ENCODE measurements at places on chromosomes 5 and 9. TPM values are rescaled to one million over a fixed set of nuclear protein-coding genes. Genes with fewer than 3 reads are reported as not detected.

Gene NUTM2F
- not detected for total RNA-seq

Gene ABCA2
- 9.2 TPM for total RNA-seq

DNA sequence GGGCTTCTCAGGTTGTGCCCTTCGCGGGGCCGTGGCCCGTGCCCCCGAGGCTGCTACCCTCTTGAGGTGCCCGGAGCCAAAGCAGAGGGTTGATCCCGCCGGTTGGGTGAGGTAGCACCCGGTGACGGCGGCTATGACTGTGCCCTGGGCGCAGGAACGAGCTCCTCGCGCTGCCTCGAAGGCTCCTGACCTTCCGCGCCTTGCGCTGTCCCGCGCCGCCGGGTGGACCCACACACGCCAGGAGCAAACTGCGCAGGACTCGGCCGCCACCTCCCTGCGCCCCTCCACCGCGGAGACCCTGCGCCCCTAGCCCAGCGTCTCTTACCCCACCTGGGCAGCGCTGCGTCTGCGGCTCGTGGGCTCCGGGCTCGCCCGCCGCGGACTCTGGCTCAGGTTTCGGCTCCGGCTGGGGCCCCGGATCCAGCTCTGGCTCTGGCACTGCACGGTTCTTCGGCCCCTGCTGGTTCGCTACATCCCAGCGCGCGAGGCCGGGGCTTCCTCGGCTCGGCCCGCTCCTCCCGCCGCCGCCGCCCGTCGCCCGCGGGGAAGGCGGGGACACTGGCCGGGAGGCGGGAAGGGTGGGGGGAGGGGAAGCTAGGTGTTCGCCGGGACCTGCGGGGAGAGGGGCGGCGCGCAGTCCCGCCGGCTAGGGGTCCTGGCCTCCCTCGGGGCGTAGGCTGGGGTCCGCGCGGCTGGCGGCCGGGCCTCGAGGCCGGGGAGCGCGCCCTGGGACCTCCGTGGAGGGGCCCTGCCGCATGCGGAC is 5.4 kb upstream of the PITX1 start:
- no peak for DNase-seq

DNA sequence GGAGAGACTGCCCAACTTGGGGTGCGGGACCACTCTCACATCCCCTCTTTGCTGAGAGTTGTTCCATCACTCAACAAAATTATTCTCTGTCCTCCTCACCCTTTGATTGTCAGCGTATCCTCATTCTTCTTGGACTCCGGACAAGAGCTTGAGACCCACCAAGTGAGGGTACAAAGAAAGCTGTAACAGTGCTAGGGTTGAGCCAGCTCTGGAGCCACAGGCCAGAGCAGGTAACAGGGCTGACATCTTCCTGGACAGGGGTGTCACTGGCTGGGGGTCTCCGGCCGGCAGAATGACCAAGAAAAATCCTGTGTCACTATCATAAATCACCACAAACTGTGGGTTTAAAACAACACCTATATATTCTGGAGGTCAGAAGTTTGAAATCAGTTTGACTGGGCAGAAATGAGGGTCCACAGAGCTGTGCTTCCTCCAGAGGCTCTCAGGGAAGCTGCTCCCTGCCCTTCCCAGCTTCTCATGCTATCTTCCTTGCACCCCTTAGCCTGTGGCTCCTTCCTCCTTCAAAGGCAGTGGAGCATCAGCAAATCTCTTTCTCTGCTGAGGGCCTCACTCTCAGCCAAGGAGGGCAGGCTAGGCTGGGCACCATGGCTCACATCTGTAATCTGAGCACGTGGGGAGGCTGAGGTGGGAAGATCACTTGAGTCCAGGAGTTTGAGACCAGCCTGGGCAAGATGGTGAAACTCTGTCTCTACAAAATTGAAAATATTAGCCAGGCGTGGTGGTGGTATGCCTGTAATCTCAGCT is 4.1 kb upstream of the BBLN start:
- DNase-seq = no peak

- no peak for DNase-seq
Observed at GRCh38 chr5:91318724-91319123, 64.4 kb downstream of the ARRDC3 start.

- DNase-seq = no peak
Observed at GRCh38 chr5:80231243-80231642, 24.6 kb downstream of the SERINC5 start.

DNA sequence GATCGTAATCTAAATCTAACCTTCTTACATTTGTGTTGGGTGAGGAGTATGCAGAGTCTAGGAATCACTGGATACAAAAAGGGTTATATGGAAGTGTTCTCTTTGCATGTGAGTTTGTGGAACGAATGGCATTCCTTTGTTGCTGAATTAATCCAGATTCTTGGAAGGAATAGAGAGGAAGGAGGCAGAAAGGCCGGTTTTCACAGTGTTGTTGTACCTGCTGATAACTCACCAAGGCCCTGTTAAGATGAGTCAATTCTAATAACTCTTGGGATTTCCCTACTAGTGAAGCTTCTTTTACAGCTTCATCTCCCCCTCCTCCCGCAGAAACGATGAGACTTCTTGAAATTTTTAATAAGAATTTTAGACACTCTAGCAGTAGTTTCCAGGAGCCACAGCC is 84.0 kb downstream of the ZSWIM6 start:
- no peak for DNase-seq

DNA sequence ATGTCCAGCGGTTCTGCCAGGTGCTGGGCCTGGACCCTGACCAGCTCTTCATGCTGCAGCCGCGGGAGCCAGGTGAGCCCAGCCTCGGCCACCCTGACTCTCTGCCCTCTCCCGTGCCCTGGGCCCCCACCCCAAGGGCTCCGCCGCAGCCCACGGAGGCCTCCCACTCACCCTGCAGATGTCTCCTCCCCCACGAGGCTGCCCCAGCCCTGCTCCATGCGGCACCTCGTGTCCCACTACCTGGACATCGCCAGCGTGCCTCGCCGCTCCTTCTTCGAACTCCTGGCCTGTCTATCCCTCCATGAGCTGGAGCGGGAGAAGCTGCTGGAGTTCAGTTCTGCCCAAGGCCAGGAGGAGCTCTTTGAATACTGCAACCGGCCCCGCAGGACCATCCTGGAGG is 7.4 kb downstream of the RNF208 start:
- no peak for DNase-seq

DNA sequence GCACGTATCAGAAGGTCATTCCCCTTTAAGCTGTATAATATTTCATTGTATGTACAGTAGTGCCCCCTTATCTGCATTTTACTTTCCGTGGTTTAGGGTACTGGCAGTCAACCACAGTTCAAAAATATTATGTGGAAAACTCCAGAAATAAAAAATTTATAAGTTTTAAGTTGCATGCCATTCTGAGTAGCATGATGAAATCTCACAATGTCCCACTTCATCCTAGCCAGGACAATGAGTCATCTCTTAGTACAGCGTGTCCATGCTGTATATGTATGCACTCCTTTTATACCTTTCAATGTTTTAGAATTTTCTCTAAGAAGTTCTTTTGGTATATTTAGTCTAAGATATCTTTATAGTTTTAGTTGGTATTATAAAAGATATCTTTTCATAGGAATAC is 115.0 kb upstream of the HAND1 start:
- no peak for DNase-seq

GRCh38 chr5:154118893-154119336 is 71.6 kb upstream of the GALNT10 start:
- no peak for DNase-seq

DNA sequence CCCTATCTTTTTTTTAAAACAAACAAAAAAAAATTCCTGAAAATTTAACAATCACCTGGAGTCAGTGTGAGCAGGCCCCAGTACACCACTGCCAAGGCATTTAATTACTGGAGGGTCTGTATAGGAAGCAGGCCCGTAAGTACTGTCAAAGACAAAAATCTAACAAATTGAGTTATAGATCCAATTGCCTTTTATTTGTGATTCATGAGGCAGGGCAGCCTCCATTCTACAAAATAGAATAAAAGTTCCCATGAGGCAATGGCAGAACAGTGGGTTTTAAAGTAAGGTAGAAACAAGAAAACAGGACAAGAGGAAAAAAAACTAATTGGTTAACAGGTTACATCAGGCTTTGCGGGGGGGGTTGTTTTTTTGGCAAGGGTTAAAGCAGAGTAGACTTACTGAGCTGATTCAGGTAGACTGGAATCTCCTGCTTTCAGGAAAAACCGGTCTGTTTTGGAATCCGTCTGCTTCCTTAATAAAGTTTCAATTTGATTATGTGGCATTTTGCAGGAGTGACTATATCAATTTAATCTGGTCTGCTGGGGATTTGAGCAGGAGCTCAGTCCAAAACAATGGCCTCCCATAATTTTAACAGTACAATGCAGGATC is 48.9 kb downstream of the AUH start:
- DNase-seq = no peak

GRCh38 chr5:148996270-148996669 is 66.6 kb downstream of the SH3TC2 start:
- DNase-seq = no peak

- no peak for DNase-seq
Observed at GRCh38 chr5:159249158-159249557, 13.9 kb upstream of the UBLCP1 start.

DNA sequence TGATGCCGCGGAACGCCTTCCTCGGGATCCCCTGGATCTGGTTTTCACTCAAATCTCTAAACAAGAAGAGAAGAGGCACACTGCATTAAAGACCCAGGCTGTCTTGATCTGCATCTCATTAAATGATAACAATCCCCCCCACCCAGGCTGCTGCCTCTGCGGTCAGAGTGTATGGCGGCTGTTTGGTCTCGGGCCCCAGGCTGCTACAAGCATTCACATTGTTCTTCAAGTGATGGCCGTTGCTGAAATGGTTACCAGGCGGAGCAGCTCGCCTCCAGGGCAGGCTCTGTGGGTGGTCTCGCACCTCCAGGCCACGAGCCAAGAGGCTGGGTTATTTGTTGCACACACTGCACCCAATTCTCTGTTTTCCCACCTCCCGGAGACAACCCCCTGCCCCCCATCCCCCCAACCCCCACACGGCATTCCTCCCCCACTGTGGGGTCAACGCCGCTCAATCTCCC is 304.1 kb upstream of the PANK3 start:
- DNase-seq = no peak

GRCh38 chr9:70065572-70065971 is 21.9 kb downstream of the MAMDC2 start:
- DNase-seq = no peak

DNA sequence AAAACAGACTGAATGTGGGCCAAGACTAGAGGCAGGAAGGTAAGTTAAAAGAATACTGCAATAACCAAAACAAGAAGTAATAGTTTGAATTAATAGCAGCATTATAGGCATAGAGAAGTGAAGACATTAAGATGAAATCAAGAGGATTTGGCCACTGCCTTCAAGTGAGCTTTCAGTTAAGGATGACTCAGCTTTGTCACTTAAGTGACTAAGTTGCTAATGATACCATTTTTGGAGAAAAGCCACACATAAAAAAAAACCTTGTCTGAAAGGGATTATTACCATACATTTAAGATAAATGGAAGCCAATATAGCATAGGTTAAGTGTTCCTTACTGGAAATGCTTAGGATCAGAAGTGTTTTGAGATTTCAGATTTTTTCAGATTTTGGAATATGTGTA is 57.0 kb downstream of the ECPAS start:
- no peak for DNase-seq

DNA sequence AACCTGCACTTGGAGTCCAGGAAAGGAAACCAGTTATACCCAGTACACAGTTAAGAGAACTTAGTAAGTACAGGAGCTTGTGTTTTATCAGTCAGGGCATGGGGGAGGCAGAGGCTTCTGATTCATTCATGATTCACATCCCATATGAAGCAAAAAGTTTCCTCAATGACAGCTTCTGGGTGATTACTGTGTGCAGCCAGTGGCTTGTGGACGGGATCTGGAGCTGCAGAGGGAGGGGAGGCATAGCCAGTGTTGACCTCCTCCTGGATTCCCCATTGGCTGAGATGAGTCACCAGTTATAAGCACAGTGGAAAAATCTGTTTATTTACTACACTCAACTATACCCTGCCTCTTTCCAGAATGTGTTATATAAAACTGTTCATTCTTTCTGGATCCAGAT is 17.7 kb downstream of the IL31RA start:
- no peak for DNase-seq

- no peak for DNase-seq
Observed at GRCh38 chr9:78191931-78192330, 43.9 kb upstream of the CEP78 start.

Gene ASPN
- 16.6 TPM for total RNA-seq

- DNase-seq = no peak
Observed at GRCh38 chr5:151454166-151454565, 6.8 kb downstream of the SLC36A1 start.

GRCh38 chr9:107780960-107781359 is 291.4 kb upstream of the KLF4 start:
- no peak for DNase-seq

DNA sequence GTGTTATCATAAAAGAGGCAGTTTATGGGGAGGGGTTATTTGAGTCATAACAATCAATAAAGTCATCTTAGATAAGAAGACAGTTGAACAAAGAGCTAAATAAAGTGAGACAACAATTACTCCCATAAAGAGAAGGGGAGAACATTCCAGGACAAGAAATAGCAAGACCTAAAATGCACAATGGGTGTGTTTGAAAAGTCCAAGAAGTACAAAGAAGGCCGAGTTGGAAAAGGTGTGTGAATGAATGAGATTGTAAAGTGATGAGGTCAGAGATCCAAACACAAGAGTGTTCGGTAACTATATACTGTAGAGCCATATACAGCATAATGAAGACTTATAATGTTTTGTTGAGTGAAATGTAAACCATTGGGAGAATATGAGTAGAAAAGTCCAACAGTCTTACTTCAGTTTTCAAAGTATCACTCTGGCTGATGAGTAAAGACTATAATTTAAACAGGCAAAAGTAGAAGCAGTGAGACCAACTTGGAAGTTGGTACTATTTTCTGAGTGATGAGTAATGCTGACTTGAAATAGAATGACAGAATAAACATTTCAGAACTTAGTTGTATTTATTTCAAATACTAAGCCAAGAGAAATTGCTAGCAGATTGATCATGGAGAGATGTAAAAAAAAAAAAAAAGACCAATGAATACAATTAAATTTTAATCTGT is 868.7 kb upstream of the CDH9 start:
- DNase-seq = no peak

DNA sequence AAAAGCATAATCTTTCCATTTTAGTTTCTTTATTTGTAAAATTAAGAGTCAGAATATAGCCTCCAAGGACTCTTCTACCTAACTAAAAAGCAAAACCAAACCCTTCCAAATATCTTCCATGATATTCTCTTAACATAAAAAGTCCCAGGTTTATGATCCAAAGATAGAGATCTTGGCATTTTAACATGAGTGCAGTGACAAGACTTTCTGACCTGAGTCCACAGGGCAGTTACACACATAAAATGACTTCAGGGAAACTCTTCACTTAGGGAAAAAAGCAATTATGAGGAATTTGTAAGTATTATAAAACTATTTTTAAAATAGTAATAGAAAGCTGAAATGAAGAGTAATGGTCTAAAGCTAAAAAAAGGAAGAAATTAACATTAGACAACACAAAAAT is 772.6 kb upstream of the DMAC1 start:
- no peak for DNase-seq

Measured in sigmoid colon (tissue), 7 donors.